ENCODE measurements at places on chromosomes 16 and 17.

GRCh38 chr16:48831076-48831722 lies 221.2 kb upstream of the N4BP1 start:
- DNase-seq = no peak

GRCh38 chr17:67995570-67996263 lies 552 bp downstream of the C17orf58 start:
- DNase-seq = peak; percentile 55

GRCh38 chr17:82083009-82083408 lies 15.0 kb downstream of the FASN start:
- no peak for DNase-seq

DNA sequence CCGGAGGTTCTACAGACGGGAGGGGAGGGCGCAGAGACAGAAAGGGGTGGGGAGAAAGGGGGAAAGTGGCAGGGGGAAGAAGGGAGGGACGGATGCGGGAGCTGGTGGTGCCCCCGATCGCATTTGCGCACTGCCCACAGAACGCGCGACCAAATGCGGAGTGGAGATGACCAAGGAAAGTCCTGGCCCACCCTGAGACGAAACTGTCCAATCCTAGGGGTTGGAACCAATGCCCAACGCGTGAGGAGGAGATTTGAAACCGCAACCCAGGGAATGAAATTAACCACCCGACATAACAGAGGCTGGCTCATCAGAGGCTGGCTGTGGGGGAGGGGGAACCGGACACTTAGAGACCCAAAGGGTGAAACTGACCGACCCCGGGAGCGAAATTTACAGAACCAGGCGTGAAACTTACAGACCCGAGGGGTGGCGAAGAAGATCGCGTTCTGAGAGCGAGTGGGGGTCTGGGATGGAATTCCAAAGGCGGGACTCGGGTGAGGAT lies 1.4 kb downstream of the HES7 start:
- peak; percentile 54 for DNase-seq

GRCh38 chr17:68600931-68601564 lies at the start of gene FAM20A:
FAM20A (minus strand) TSS chr17:68601367; CDS start chr17:68600666, 701 bp downstream.
- DNase-seq = peak; percentile 28

- DNase-seq = no peak
These were observed 450.3 kb downstream of the SHISA9 start for GRCh38 chr16:13351601-13352217.

- no peak for DNase-seq
These were observed 26.7 kb upstream of the ITGB4 start for GRCh38 chr17:75694536-75694935.

GRCh38 chr17:32636598-32637218 lies 149.9 kb downstream of the CDK5R1 start:
- no peak for DNase-seq

- peak; percentile 53 for DNase-seq
These were observed 571 bp downstream of the CAVIN1 start for GRCh38 chr17:42422412-42422957.

DNA sequence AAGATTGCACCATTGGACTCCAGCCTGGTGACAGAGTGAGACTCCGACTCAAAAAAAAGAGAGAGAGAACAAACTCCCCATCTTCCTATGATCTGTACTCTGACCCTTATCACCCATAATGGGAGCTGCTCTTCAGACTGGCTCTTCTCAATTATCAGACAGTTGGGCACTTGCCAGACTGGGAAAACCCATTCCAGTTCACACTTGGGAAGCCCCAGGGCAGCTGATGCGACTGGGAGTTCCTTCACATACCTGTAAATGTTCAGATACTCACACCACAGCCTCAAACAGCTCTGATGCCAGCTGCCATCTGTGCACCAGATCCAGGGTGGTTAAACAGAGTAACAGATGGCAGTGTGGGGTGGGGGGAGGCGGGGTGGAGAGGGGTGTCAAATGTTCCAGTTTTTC lies 23.8 kb upstream of the TMEM101 start:
- no peak for DNase-seq

- DNase-seq = no peak
These were observed 11.3 kb upstream of the CYTH1 start for GRCh38 chr17:78793415-78793814.

DNA sequence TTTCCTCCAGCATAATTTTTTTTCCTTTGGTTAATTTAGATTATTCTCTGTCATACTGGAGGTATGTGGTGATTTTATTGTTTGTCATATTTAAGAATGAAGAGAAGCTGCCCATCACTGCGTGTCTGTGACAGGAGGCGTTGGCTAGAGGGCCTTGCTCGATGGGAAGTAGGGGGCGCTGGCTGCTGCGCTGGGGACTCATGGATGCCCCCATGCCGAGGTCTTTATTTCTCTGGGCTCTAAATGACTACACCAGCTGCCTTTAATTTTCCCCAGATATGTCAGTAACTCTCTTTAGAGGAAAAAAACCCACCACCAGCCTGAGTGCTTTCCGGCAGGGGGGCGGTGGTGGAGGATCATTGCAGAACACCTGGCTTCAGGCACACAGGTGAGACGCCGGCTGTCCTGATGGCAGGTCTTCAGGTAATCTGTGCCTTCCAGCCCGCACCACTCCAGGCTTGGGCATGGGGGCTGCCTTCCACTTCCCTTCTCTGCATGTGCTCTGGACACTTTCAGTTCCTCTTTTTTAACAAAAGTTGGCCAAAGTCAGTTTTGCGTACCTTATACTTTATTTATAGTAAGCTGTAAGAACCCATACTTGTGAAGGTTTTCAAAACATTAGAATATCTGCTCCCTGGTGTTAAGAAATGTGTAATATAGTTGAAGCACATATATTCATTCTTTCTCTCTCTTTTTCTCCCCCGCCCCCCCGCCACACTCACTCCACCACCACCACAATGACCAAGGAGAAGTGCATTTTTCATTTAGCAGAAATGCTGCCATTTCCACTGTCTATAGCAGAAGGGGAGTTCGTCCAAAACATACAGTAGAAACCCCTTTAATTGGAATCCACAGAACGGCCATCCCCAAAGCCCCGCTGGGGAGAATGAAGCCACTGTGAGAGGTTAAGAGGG lies 192.7 kb downstream of the RPTOR start:
- no peak for DNase-seq

- peak; percentile 10 for DNase-seq
These were observed 53.9 kb downstream of the USP22 start for GRCh38 chr17:20988896-20989295.

GRCh38 chr17:63412234-63412633 lies 33.9 kb downstream of the CYB561 start:
- DNase-seq = no peak

GRCh38 chr17:9241371-9241712 lies 220.0 kb downstream of the NTN1 start:
- no peak for DNase-seq

DNA sequence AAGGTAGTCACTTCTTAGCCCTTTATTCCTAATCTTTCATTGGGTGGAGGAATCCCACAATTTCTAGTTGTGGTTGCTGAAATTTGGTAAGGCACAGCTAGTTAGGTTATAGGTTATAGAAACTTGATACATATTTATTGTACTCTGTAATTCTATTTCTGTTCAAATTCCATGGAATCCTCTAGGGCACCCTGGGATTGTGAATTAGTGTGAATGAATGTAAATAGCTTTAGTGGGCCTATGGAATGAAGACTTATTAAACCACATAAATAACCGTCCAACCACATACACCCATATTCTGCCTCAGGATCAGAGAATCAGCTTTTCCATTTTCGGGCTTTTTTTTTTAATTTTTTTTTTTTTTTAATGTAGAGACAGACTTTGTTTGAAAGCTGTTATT lies 9.2 kb downstream of the TANC2 start:
- no peak for DNase-seq

DNA sequence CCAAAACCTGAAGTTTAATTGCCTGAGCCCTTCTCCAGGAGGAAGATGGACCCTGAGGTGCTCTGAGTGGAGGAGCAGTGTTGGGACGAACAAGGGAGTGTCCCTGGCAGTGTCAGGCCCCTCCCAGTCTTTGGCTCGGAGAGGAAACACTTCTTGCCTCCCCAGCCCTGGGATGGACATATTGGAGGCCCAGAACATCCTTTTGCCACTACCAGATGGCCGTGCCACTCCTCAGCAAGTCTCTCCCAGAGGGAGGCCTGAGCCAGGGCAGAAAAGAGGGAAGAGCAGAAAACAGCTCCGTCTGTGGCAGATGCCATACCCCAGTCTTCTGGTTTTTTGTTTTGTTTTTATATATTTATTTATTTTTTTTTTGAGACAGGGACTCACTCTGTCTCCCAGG lies 91.5 kb upstream of the CRHR1 start:
- no peak for DNase-seq

DNA sequence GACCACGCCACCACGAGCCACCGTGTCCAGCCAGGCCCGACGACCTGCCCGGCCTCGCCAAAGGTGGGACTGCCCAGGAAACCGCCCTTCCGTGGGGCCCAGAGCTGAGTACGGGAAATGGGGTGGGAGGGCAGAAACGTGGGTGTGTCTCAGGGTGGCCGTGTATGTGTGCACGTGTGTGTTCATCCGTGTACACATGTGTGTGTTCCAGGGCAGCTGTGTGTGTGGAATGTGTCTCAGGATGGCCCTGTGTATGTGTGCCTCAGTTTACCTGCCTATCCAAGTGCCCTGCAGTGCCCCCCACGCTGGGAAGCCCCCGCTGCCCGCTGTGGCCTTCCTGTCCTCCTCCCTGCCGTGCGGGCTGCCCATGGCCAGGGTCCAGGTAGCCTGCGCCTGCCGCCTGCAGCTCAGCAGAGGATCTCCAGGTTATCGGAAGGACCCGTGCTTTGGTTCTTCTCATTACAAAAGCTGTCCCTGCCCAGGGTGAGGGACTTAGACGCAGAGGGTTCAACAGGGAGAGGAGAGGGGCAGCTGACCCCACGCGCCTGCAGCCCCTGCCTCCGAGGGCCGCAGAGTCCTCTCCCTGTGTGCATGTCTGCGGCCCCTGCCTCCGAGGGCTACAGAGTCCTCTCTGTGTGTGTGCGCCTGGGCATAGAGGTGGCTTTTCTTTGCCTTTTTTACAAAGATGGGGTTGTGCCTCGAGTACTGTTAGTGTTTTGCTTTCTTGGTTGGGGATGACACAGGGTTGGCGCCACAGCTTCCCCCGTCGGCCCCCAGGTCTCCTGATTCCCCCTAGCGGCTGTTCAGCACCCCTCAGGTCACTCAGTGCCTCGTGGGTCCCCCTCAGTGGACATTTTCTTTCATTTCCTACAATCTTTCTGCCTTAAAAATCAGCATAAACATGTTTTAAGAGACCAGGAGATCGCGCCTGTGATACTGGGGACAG lies 23.6 kb downstream of the ZNF469 start:
- no peak for DNase-seq

GRCh38 chr17:50845240-50846147 lies 10.1 kb downstream of the WFIKKN2 start:
- no peak for DNase-seq

GRCh38 chr16:81817789-81818567 lies 38.9 kb downstream of the PLCG2 start:
- no peak for DNase-seq

GRCh38 chr17:56593646-56594319 lies at the start of gene NOG:
NOG (plus strand) TSS chr17:56593699; CDS start chr17:56594224, 525 bp downstream.
- DNase-seq = peak; percentile 57

- peak; percentile 68 for DNase-seq
These were observed 48.8 kb downstream of the SDK2 start for GRCh38 chr17:73595479-73595878.

GRCh38 chr17:41792845-41793783 lies 6.6 kb upstream of the JUP start:
- DNase-seq = no peak

DNA sequence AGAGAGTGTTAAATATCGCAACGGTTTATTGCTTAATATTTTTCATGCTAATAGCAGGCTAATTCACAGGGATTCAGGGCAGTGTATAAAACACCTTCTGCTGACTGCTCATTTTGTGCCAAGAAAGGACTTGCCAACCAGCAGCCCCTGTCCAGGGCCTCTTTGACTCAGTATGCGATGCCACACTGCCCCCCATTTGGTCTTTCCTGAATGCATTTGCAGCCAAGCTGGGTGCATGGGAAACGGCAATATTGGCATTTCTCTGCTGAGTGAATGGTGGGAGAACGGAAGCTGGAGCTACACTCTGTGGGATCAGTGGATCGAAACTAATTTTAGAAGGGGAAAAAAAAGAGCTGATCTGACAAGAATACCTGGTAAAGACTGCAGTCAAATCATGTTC lies 152.9 kb upstream of the C16orf82 start:
- DNase-seq = no peak

DNA sequence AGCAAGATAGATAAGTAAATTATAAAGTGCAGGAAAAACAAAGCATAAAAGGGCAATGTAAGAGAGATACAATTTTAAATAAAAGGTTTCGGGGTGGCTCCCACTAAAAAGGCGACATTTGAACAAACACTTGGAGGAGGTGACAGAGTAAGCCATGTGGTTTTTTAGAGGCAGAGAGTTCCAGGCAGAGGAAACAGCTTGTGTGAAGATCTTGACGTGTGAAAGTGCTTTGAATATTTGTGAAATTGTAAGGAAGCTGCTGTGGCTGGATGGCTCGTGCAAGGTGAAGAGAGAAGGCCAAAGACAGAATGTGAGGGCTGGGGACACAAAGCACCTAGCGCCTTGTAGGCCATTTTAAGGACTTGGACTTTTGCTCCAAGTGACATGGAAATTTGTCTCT lies 28.6 kb upstream of the HYDIN start:
- DNase-seq = no peak

GRCh38 chr16:17138801-17139200 lies 332.0 kb downstream of the XYLT1 start:
- DNase-seq = no peak

DNA sequence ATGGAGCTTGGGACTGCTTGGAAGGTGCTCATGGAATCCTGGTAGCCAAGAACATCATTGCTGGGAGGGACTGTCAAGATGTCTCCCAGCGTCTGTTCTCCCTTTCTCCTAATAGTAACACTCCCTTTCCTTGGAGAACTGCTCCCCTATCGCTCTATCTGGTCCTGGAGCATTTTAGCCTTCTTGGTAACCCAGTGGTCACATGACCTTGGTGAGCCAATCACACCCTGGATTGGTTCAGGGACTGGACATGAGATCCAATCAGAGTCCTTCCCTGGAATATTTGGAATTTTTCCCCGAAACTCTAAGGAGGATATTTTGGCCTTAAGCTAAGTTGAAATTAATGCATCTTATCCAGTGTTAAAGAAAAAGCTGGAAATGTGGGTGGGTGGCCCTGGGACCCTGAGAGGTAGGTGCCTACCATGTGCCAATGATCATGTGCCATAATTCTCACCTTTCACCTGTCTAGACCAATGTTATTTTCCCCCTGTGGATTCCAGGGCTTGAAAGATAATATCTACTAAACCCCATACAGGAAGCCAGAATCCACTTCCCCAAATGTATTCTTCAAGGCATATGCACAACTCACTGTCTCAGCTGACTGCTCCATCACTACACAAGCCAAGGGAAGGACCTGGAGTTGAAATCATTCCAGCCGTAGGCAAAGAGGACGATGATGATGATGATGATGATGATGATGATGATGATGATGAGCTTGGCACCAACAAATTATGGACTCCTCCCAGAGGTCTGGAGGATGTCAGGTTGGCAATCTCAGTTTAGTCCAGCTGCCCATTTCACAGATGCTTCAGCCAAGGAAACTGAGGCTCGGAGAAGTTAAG lies 193.2 kb downstream of the RAB11FIP4 start:
- DNase-seq = no peak

Measured in stimulated activated CD8-positive, alpha-beta memory T cell treated with anti-CD3 and anti-CD28 coated beads, Interleukin-4, amount 100 ng/mL, for 48 hours (primary cell).